NCI-H345 (cell line): ENCODE measurements at places on chromosomes 13 and 19.

GRCh38 chr13:83048419-83048818 is 833.9 kb downstream of the SLITRK1 start:
- no peak for DNase-seq

DNA sequence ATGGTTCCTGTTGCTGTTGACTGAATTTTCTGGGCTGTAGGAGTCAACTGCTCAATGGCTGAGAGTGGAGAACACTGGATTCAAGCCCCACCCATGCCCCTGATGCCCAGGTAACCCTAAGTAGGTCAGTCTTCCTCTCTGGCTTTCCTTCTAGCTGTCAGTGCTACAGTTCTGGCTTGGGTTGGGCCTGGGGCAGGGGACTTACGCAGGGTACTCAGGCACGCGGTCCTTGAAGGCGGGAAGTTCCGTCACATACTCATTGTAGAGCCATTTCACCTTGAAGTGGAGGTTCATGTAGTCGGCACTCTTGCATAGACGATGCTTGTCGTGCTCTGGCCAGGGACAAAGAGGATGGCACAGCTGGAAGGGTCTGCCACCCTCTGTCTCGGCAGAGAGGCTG is 55.6 kb downstream of the UNC13A start:
- no peak for DNase-seq

DNA sequence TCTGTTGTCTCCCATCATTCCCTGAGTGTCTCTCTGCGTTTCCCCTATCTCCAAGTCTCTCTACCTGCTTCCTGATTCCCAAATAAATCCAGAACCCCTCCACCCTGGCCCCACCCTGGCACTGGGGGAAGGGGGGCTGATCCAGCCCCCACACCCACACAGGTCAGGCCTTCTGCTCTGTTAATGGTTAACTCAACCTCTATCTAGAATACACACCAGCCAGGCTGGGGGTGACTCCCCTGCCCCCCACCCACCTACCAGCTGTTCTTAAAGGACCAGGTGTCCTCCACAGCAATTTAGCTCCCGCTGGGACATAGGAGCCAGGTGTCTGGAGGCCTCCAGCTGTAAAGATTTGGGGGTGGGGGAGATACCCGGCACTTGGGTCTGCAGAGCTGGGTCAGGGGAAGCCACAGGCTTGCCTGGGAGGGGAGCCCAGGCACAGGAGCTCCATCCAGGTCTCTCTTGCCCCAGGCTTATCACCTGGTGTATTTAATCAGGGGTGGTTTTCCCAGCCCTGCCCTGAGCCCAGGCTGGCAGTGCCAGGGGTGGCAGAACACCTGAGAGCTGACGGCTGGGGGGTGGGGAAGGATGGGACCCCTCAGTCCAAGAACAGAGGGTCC is 3.9 kb downstream of the IRF2BP1 start:
- no peak for DNase-seq

GRCh38 chr19:46621191-46622117 is 3.4 kb downstream of the PTGIR start:
- no peak for DNase-seq

- no peak for DNase-seq
Observed at GRCh38 chr13:113723410-113724015, 35.5 kb upstream of the TMEM255B start.

DNA sequence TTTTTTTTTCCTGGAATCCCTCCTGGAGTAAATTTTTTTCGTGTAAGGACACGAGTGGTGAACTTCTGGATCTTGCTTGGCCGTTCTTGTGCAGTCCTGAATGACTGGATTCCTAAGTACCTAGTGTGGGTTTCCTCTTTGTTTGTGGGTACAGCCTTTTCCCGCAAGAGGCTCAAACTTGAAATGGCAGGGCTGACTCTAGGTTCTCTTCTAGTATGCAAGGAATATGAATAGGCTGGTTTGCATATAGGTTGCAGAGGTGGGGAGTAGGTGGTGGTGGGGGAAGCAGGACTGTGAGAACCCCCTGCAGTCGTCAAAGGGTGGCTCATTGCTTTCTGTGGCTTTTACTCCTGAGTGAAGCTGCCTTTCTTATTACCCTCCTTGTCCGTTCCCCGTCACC is 13.6 kb downstream of the UBAC2 start:
- DNase-seq: no peak

DNA sequence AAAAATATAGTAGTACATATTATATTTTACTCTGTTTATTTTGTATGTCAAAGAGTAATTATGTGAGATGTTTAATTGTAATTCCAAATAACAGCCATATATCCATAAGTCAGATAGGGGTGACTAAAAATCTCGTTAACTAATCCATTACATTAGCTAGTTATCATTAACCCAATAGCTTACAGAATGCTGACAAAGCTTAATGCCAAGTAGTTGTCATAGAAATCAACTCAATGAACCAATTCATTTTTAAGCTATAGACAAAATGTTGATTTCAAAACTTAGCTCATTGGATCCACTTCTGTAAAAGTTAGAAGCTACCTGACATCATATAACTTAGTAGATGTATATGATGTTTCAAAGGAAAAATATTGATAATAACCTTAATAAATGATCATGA is 206.7 kb upstream of the SLITRK1 start:
- DNase-seq: no peak

DNA sequence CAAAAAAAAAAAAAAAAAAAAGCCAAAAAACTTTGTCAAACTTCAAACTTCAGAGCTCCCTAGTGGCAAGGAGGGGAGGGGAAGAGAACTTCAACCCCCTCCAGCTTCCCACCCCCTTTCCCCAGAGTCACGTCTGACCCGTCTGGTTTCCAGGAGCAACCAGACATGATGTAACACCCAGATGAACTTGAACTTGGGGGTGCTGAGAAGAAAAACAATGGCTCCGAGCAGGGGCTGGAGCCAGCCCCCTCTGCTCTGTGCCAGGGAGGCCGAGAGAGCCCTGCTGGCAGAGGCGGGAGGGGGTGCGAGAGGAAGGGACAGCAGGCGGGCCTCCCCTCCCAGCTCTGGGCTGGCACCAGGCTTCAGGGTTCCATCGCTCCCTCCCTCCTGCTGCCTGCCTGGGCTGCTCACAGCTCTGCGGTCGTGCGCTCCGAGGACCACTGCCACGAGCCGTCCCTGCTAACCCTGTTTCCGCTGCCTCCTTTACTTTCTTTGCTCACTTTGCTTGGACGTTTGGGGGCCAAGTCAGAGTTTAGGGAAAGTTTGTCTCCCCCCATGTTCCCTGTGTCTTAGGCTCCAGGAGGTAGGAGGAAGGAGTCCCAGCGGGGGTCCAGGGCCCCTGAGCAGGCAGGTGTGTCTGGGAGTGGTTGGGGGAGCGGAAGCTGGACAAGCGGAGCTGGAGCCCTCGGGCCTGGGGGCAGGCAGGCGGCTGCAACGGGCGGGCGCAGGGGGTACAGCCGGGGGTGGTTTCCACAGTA is 11.1 kb downstream of the LYL1 start:
- no peak for DNase-seq

DNA sequence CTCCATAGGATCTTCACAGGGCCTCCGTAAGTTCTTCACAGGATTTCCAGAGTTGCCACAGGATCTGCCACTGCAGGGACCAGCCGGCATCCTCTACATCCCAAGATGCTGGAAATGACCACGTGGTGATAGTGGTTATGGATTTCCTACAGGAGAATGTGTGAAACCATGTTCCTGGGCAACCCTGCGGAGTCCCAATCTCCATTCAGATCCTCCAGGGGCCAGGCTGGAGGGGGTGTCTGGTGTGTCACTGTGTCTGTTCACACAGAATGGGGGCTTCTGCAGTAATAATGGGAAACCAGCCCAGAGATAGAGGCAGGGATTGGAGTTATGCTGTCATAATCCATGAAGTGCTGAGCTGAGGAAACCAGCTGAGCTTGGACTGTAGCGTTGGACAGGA is 8.6 kb downstream of the LILRA6 start:
- DNase-seq: no peak

DNA sequence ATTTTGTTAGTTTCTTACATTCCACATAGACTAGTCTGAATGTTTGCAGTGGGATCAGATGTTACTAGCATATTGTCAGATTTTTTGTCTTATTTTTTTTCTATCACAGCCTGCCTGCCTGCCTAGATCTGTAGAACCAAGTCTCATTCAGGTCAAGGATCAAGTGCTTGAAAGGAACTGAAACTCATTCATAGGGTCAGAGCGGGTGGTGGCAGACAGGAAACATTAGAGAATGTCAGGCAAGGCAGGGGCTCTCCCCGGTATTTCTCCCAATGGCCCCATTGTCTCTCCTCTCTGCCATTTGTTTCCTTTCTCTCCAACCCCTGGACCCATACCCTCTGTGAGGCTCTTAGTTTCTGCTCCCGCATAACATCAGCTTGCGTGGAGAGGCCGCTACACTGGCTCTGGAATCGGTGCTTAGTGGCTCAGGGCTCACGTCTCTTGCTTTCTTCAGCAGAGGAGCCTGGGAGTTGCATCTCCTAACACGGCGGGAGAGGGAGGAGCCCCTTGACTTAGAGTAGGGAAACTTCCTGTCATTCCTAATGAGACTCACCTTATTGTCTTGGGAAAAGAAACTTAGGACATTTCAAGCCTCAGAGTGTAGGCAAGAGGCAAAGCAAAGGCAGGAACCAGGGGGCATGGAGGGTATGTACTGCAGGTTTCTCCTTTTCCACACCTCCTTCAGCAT is 35.6 kb upstream of the SPATA13 start:
- DNase-seq: no peak

GRCh38 chr13:54029226-54029625 is 1000.6 kb downstream of the OLFM4 start:
- DNase-seq: no peak

DNA sequence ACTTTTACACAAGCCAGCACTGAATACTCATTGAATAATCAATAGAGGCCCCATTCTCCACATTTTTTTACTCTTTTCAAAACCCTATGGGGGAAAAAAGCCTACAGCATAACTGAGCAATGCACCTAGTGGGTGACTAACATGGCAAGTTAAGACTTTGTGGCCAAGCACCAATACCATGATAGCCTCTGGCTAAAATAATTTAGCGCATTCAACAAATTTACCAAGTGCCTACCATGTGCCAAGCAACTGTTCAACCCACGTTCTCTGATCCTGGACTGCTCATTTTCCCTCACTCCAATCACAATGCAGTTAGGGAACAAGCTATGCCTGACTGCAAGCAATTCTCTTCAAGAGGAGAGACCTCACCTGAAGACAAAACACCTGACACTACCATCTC is 3.0 kb downstream of the ANKRD10 start:
- no peak for DNase-seq

DNA sequence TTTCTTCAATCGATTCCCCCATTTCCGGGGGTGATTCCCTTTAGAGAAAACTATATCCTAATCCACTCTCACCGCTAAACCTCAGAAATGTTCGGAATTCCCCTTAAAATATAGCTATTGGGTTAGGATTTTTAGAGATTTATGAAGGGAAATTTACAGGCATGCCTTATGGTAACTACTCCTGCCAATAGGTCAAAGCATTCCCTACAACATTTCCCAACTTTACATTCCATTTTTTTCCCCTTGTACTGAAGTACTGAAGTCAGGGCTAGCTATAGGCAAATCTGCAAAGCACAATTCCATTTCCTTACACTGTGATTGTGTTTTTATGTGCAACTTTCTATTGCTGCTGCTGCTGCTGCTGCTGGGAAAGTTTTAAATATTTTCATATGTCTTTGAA is 2.1 kb downstream of the EDNRB start:
- DNase-seq: no peak

DNA sequence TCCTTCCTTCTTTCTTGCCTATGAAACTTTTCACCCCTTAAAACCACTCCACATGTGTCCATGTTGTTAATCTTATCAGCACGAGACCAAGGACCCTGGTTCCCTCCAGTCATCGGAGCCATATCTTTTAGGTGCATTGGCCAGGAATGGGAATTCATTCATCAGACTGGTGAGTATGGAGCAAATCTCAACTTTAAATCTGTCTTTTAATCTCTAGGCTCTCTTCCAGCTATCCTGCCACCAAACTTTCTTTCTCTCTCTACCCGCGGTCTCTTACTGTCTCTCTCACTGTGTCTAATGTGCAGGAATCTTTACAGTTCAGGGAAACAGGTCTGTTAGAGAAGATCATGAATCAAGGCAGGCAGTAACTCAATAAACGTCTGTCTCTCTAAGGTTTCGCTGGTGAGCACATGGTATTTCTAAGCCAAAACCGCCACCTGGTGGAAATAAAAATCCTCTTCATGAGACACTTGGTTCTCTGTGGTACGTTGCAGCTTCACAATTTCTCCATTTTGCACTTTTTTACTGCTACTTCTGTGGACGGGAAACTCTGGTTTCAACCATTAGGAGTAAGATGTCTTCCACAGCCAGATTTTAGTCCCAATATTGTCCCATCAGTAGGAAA is 16.1 kb downstream of the LGALS16 start:
- peak; percentile 86 for DNase-seq

- DNase-seq: no peak
Observed at GRCh38 chr19:42475366-42475765, 32.6 kb upstream of the CXCL17 start.

- no peak for DNase-seq
Observed at GRCh38 chr13:94168783-94169453, 310.6 kb downstream of the DCT start.

DNA sequence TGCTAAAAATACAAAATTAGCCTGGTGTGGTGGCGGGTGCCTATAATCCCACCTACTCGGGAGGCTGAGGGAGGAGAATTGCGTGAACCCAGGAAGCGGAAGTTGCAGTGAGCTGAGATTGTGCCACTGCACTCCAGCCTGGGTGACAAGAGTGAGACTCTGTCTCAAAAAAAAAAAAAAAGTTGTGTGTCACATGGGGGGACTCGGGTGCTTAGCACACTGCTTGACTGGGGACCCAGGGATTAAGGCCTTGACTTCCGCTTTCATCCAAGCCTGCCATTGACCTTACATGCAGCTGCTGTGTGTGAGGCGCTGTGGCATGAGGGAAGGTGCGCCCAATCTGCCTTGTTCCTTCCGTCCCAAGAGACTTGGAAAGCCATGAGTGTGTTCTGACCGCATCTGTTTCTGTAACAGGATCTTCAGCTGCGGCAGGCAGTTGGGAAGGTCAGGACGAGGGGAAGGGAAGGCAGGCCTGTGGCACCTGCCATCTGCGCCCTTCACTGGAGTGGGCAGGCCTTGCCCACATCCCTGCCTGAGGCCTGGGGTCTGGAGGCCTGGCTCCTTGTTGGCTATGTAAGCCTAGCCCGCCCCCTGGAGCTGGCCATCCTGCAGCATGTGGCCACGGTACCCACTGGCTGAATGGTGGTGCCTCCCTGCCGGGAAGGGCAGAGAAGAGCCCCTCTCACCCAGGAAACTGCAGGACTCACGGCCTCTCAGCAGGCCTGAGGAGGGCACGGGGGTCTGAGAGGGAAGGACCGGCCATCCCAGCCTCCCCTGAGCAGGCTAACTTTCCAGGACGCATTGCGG is 23.0 kb downstream of the PPP1R37 start:
- DNase-seq: no peak
